Activated naive CD4-positive, alpha-beta T cell treated with Interleukin-2 at 50 U/mL for 16 hours (primary cell): ENCODE measurements at places on chromosomes 5 and 9.

GRCh38 chr5:112533362-112533761 is 114.3 kb upstream of the EPB41L4A start:
- DNase-seq = no peak

- DNase-seq = no peak
Measured at GRCh38 chr5:127009784-127010183, 20.6 kb downstream of the MARCHF3 start.

DNA sequence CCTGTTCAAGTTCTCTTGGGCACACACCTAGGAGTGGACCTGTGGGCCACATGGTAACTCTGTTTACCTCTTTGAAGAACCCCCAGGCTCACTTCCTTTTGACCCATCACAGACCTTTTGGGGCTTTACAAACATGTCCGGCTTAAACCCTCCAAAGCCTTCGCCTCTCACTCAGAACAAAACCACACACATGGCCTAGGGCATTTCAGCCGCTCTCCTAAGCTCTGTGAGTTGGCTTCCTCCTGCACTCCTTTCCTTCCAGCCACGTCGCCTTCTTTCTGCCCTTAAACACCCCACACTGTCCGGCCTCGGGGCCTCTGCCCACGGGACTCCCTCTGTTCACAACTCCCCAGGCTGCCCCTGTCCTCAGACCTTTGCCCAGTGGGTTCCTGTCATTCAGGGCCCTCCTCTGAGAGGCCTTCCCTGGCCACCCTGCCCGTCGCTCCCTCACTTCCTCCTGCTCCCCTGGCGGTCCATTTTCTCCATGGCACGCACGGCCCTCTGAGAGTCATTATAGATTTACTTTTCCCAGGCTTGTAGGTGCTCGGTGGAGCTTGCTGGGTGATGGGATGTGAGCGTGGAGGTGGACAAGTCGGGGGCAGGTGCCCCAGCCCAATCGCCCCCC is 1.9 kb downstream of the DOK3 start:
- no peak for DNase-seq

DNA sequence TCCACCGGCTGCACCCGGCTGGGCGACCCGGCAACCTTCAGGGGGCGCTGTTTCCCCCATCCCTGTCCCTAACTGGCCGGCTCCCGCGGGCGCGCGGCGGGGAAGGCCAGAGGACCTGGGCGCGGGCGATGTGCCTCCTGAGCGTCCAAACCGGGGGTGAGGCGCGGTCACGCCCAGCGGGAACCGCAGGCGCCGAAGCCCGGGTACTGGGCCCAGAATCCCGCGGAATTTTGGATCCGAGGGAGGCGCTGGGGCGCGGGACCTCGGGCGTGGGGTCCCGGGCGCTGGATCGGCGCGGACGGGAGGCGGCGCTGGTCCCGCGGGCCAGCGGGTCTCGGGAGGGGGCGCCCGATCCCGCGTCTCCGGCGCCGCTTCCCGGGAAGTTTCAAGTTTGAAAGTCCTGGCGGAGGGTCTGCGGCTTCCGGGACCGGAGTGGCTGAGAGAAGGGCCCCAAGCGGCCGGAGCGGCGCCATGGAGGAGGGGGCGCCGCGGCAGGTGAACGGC is at the start of gene PKN3:
Gene PKN3, plus strand, starts transcription at position 59 of the 504 bp plus-strand sequence. Its CDS starts 413 bp downstream, at position 472.
- peak; percentile 88 for DNase-seq

DNA sequence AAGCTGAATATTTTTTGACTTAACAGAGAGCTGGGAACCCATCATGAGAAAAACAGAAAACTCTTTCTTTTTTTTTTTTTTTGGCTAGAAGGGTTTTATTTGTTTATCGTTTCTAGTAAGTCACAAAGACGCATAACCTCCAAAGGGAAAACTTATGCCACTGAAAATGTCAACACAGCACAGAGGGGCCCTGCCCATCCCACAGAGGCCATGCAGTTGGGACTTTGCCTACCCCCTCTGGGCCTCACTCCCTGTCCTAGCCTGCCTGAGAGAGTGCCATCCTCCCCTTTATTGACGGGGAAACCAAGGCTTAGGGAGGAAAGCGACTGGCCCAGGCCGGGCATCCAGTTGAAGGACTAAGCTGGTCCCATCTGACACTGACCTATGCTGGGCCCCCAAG is 74.7 kb downstream of the VAV2 start:
- no peak for DNase-seq

- no peak for DNase-seq
Measured at GRCh38 chr9:71253011-71253410, 131.6 kb upstream of the TRPM3 start.

DNA sequence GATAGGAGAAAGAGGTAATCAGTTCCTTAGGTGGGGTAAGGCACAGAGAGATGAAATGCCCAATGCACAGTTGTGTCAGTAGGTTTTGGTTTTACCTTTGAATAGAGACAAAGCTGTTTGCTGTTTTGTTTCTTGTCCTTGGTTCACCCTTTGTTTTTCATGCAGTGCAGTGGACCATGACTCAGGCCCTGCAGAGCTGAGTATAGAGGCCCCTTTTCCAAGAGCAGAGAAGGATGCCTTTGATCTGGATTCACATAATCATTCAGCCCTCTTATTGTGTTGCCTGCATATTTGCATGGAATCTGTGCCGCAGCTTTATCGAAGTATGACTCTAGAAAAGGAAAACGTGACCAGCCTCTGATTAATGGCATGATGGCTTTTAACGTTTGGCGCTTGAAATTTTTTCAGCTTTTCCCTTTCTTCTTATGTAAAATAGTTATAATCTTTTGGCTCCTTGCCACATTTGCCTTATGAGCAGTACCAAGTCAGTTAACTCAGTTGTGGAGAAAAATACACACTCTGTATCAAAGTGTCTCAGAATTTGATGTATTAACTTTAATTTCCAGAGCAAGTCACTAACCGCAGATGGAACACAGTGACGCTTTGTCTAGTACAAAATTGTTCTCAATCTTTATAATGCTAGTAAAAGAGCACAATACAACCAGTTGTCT is 197.6 kb downstream of the KDM4C start:
- DNase-seq = no peak

DNA sequence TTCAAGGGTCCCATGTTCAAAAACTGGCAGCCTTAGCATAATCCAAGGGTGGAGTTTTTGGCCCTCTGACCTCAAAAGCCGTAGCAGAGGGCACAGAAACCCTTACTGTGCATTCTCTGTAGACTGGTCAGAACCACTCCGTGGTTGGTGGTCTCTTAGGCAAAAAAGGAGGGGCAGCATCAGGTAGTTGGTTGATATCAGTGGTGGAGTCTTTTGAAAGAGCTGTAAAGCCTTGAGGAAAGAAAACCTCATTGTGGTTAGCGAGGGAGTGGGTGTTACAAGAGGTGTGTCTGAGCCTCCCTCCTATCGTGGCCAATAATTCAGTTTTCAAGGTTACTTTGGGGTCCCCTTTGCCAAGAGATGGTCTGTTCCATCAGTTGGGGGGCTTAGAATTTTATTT is 40.9 kb downstream of the ARHGEF28 start:
- DNase-seq = no peak

DNA sequence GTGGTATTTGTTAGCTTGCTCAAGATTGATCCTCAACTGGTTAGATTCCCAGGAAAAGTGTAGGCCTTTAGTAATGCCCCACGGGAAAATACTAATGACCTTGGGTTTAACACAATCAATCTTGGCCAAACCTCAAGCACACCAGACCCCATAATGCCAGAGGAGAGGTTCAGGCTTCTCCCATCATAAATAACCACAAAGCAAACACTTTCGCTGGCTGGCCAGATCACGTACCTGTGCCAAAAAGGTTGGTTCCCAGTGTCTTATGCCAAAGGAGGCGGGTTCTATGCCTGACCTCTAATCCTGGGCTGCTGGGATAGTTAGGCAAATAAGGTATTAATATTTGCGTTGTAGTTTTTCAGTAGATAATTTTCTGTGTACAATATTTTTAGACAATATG is 379.2 kb upstream of the CDH18 start:
- DNase-seq = no peak

DNA sequence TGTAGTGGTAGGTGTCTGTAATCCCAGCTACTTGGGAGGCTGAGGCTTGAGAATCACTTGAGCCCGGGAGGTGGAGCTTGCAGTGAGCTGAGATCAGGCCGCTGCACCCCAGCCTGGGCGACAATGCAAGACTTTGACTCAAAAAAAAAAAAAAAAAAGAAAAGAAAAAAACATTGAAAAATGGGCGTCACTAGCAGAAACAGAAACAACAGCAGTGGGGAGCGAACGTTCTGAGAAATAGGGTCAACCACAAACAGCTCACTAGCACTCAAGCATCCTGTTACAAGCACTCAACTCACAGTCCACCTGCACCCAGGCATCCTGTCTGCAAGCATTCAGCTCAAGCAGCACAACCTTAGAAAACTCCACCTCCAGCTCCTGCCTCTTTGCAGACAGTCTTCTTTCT is 17.2 kb downstream of the TRIM14 start:
- peak; percentile 75 for DNase-seq

DNA sequence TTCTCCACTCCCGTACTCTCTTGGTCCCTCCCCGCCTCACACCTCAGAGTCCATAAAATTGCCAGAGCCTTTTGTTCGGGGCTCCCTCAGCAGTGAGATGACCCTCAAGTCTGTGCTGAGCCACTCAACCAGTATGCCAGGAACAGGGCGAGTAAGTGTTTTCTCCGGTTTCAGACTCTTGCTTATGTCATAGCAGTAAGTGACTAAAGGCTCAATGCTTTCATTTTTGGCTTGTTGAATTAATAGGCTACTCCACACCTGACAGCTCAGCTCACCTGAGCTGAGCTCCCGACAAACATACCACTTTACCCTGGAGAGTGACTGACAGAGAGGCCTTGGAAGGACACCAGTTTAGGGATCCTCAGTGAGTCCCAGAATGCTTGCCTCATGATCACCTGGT is 30.5 kb downstream of the PCSK1 start:
- no peak for DNase-seq

- DNase-seq = no peak
Measured at GRCh38 chr5:115471345-115472063, 73.1 kb downstream of the FEM1C start.

DNA sequence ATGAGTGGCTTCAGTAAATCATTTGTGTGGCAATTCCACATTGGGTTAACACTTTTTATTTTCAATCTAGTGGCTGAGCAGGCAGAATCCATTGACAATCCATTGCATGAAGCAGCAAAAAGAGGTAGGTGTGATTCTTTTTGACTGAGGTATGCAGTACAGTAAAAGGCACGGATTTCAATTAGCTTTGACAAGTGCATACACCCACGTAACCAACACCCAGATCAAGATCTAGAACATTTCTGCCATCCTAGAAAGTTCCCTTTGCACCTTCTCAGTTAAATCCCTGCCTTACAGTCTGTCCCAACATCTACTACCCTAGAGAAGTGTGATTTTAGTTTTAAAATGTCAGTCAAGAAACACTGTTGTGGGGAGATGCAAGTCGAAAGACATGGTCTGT is 43.4 kb downstream of the OSTF1 start:
- no peak for DNase-seq

- DNase-seq = no peak
Measured at GRCh38 chr9:94767331-94768072, 41.0 kb downstream of the AOPEP start.

- DNase-seq = no peak
Measured at GRCh38 chr5:125274211-125274610, 527.8 kb upstream of the ZNF608 start.

GRCh38 chr5:80623999-80624398 is 30.5 kb upstream of the MSH3 start:
- DNase-seq = no peak

- DNase-seq = no peak
Measured at GRCh38 chr9:2992427-2992826, 148.5 kb upstream of the PUM3 start.

- peak; percentile 47 for DNase-seq
Measured at GRCh38 chr9:21559402-21560280, 77.5 kb upstream of the IFNE start.

- no peak for DNase-seq
Measured at GRCh38 chr5:74384851-74385250, 255.7 kb downstream of the ENC1 start.

GRCh38 chr9:112969730-112970129 is 42.3 kb downstream of the ZNF883 start:
- DNase-seq = no peak

DNA sequence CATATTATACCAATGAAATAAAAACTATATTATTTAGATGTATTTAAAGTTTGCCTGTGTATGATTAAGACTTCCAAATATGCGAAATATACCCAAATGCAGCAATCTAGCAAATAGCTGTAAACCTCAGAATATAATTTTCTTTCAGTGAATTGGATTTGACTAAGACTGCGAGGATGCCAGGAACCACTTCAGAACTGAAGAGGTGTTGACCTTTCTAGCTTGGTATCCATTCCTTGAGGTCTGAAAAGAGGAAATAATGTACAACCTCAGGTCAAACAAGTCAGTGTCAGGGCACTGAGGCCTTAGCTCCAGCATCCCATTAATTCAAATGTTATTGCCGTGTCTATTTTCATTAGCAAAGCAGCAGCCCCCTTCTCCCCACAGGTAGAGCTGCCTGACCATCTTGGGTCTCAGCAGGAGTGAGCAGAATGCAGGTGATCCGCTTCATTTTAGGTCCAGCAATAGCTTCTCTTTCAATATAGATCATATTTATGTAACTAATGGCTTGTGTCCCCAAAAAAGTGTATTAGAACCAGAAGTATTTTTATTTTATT is 100.0 kb downstream of the KIAA1958 start:
- no peak for DNase-seq

DNA sequence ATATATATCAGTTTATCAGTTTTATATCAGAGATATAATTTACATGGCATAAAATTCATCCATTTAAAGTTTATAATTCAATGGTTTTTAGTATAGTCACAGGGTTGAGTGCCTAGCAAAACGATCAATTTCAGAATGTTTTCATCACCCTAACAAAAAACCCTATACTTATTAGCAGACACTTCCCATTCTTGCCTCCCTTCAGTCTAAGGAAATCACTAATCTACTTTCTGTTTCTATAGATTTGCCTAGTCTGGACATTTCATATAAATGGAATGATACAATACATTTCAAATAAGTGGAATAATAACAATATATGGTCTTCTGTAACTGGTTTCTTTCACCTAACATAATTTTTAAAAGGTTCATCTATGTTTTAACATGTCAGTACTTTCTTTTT is 9.6 kb upstream of the LNPEP start:
- DNase-seq = no peak
